ENCODE measurements at places on chromosomes 3 and 15.

DNA sequence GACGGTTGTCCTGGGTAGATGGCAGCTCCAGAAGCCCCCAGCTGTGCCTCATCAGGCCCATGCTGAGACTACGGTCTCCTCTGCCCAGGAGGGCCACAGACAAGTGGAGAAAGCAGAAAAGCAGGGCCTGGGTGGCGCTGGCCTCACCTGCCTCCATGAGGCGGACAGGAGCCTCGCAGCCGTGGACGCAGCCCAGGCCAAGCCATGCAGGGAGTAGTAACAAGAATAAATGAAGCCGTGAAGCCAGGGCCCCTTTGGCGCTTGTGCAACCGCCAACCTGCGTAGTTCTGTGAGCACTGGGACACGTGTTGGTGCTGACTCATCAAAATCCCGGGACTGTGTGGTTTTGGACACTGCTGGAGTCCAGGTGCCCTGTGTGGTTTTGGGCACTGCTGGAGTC, 12.3 kb upstream of the MUC4 start:
- no peak for DNase-seq

- DNase-seq: no peak
Observed at GRCh38 chr3:58496206-58496857, 4.4 kb downstream of the KCTD6 start.

GRCh38 chr3:79175870-79176269, 591.9 kb downstream of the ROBO1 start:
- no peak for DNase-seq

GRCh38 chr15:93154666-93155065, 65.7 kb upstream of the RGMA start:
- no peak for DNase-seq

- DNase-seq: no peak
Observed at GRCh38 chr3:87045473-87045872, 54.5 kb upstream of the VGLL3 start.

DNA sequence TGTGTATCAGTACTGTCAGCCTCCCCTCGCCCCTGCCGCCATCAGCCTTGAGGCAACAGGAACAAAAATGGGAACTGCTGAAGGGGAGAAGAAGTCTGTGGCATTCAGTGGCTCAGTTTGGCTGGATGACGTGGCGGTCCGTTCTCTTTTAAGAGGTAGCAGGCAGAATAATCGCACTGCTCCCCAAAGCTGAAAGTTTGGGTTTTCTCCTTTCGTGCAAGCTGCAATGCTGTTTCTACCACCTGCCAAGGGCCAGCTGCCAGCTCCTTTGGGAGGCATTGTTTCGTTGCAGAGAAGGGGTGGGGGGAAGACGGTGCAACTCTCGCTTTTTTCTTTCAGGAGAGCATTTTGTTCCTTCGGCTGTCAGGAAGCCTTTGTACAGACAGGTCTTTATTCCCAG, 369.6 kb upstream of the RORA start:
- DNase-seq: no peak

DNA sequence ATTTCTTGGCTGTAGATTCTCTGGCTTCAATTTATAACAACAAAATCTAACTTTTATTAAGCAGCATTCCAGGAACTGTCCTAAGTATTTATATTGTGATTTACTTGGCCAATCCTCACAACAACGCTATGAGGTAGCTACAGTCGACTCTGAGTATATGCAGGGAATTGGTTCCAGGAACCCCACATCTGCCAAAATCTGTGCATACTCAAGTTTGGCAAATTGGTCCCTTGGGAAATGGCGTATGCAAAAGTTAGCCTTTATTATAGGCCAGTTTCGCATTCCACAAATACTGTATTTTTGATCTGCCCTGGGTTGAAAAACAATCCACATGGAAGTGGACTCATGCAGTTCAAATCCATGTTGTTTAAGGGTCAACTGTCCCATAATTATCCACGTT, 53.9 kb downstream of the RAP2B start:
- DNase-seq: no peak

- DNase-seq: no peak
Observed at GRCh38 chr3:143793971-143794370, 54.3 kb downstream of the SLC9A9 start.

GRCh38 chr3:104886220-104886995, 480.3 kb upstream of the ALCAM start:
- no peak for DNase-seq

- no peak for DNase-seq
Observed at GRCh38 chr3:40079847-40080240, 229.7 kb upstream of the EIF1B start.

DNA sequence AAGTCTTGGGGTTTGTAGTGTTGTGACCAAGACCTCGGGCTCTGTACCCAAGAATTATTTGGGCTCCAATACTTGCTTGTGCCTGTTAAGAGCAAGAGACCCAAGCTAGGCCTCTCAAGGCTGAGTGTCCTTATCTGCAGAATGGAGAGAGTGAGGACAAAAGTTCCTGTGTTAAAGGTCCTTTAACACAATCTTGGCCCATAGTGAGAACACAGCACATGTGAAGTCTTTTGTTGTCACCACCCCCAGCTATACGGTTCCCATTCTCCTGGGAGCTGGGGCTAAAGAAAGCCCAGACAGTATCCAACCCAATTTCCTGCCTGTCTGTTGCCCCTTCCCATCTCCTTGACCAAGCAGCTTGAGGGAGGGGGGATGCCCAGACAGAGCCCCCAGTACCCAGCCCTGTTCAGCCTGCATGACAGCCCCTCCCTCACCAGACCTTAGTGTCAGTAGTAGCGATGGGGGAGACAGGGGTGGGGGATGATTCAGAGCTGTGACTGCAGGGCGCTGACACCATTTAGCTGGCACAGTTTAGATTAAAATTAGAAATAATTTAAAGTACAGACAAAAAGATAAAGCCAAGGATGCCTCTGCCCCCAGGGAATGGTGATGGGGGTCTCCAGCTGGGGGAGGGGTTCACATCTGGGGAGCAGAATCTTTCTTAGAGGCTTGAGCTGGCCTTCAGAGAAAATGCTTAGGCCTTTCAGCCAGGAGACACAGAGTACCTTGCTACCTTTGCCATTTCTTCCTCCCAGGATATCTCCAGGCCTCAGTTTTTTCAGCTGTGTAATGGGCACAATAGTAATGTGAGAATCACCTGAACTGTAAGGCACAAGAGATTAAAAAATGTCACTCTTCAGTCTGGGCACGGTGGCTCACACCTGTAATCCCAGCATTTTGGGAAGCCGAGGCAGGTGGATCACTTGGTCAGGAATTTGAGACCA, 2.7 kb downstream of the PRKCD start:
- no peak for DNase-seq

DNA sequence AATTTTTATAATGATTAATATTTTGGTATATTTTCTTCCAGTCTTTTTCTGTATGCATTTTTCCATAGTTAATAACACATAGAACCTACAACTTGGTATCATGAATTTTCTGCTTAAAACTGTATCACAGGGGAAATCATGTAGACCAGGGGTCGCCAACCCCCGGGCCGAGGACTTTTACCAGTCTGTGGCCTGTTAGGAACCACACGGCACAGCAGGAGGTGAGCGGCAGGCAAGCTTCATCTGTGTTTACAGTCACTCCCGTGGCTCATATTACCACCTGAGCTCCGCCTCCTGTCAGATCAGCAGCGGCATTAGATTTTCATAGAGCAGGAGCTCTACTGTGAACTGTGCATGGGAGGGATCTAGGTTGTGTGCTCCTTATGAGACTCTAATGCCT, 54.7 kb downstream of the RPL22L1 start:
- DNase-seq: no peak

All from stimulated activated CD4-positive, alpha-beta T cell treated with anti-CD3 and anti-CD28 coated beads, Interleukin-2, amount 100 ng/mL, for 48 hours (primary cell).